H1 (cell line): ENCODE measurements at places on chromosomes 3 and 15.

GRCh38 chr3:62010989-62011388, 362.4 kb downstream of the FEZF2 start:
- no peak for DNase-seq

DNA sequence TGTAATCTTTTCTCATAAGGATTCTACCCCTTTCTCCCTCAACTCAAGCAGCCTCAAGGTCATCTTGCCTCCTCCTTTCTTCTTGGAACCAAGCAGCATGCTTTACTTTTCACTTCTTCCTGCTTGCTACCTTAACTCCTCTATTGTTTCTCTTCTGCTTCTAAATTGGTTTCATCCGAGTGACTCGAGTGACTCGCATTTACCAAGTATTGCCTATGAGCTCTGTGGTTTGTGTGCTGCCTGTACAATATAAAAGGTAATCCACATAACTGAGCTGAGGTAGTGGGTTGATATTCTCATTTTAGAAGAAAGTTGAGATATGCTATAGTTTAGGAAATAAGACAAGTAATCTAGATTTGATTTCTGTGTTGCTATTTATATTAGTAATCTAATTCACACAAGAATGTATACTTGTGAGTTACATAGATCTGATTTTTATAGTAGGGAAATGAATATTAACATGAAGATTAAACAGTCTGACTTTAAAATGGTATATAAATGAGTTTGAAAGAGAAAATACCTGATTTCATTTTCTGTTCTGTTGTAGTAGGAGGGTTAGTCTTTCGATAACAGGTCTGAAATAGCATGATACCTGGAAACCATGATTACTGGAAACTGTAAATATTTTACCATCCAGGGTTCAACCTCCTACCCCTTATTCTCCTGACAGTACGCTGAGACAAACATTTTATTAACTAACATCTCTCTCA, 5.5 kb downstream of the HHLA2 start:
- DNase-seq: no peak

- no peak for DNase-seq
Observed at GRCh38 chr15:62068071-62068809, 1.5 kb downstream of the C2CD4A start.

- DNase-seq: no peak
Observed at GRCh38 chr3:41329881-41330280, 130.6 kb downstream of the CTNNB1 start.

DNA sequence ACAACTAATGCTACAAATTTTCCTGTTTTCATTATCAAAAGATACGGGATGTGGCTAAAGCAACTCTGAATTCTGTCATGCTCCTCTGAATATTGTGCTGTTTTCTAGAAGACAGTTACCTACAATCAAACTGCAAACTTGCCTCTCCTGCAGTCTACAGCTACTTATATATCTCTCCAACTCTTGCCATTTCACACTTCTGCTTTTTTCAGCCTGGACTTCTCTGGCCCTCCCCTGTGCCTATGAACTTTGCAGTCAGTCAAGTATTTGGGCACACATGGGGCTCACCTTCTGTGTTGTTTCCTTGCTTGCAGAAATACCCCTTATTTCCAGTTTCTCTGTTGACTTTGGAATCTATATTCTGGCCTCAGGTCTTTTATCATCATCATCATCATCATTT, 575.6 kb downstream of the GRM7 start:
- no peak for DNase-seq

GRCh38 chr3:58353722-58354553, 21.2 kb downstream of the PXK start:
- DNase-seq: no peak

DNA sequence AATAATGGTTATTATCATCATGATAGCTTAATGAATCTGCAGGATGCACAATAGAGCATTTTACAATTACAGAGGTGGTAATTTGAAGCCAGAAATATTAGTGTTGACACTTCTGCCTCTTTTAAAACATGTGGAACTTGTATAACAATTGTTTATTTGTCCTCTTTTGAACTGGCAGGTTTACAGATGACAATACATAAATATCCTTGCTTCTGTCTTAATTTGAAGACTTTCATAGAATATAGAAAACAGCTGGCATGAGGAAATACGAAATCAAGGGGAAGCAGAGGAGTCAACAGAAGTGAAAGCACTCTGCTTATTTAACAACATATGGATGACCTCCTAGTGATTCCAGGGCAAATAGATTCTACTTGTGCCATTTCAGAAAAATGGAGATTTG, 270.5 kb upstream of the SGO1 start:
- no peak for DNase-seq

GRCh38 chr3:121943431-121943830, 49.2 kb downstream of the SLC15A2 start:
- no peak for DNase-seq

GRCh38 chr3:114899186-114899931, 247.7 kb downstream of the ZBTB20 start:
- DNase-seq: no peak
